Activated CD4-positive, alpha-beta T cell treated with anti-CD3 and anti-CD28 coated beads, Interleukin-2, amount 10 ng/mL, durations not matched to agents 24 days and 14 days (primary cell): ENCODE measurements at places on chromosomes 7 and 10.
A peak's percentile ranks its signal among the peaks of the same experiment; 100 is the strongest.

DNA sequence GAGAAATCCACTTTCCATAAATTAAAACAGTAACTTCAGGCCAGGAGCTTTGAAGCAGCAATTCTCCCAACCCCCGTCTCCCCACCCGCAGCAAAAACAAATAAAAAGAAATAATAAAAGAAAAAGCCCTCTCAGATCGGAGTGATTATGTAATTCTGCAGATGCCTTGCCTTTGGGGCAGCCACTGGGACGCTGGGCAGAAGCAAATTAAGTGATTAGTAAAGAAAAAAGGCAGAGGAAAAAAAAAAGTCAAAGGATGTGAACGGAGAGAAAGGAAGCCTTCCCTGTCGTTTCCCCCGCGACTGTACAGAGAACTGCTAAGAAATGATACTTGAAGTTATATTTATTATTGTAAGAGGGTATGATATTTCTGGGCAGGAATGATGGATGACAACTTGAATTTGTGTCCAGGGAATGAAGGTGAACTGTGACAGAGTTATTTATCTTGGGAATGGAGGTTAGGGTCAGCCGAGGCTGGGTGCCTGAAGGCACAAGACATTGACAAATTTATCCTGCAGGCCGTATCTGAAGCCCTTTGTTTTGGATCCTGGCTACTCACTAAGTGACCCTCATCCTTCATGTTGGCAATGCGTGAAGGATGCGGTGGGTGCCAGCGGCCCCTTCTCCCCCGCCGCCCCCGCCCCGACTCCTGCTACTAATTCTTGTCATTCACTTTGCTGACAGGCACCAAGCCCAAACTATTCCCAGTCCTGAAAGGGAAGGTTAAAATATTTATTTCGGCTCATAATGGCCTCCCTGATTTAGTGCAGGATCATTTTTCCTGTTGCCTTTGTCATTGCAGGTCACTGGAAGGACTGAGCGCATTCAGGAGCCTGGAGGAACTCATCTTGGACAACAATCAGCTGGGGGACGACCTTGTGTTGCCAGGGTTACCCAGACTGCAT is 604.0 kb downstream of the LRMDA start:
- H3K4me3 ChIP-seq = no peak overlapping the region
- H3K27ac ChIP-seq = no peak overlapping the region
- no peaks in the 10 kb centered on the region for H3K36me3 ChIP-seq
- no peak for DNase-seq
- no peaks in the 10 kb centered on the region for H3K4me1 ChIP-seq

DNA sequence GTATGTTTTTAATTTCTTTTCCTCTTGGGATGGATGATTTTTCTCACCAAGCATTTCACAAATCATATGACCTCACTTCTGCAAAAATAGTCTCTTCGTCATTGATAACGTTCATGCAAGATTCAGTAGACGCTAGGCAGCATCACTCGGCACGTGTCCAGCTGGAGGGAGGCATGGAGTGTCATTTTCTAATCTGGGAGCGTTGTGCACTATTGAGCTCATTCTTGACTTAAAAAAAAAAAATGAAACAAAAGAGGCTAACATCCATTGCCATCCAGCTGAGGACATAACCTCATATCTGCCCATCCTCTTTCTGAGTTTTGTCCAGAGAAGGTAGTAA is 56.2 kb downstream of the COL17A1 start:
- no peaks in the 10 kb centered on the region for H3K27me3 ChIP-seq
- no peak overlapping the region for H3K27ac ChIP-seq
- peaks cover 25% of the 10 kb centered on the region for H3K36me3 ChIP-seq
- DNase-seq = peak; percentile 22
- H3K4me1 ChIP-seq = peaks cover 2% of the 10 kb centered on the region

- H3K27me3 ChIP-seq = no peaks in the 10 kb centered on the region
- DNase-seq = no peak
- no peak overlapping the region for H3K4me3 ChIP-seq
- H3K27ac ChIP-seq = no peak overlapping the region
- no peaks in the 10 kb centered on the region for H3K4me1 ChIP-seq
- H3K36me3 ChIP-seq = no peaks in the 10 kb centered on the region
Measured at GRCh38 chr10:5529702-5530411, 5.1 kb downstream of the CALML3 start.

DNA sequence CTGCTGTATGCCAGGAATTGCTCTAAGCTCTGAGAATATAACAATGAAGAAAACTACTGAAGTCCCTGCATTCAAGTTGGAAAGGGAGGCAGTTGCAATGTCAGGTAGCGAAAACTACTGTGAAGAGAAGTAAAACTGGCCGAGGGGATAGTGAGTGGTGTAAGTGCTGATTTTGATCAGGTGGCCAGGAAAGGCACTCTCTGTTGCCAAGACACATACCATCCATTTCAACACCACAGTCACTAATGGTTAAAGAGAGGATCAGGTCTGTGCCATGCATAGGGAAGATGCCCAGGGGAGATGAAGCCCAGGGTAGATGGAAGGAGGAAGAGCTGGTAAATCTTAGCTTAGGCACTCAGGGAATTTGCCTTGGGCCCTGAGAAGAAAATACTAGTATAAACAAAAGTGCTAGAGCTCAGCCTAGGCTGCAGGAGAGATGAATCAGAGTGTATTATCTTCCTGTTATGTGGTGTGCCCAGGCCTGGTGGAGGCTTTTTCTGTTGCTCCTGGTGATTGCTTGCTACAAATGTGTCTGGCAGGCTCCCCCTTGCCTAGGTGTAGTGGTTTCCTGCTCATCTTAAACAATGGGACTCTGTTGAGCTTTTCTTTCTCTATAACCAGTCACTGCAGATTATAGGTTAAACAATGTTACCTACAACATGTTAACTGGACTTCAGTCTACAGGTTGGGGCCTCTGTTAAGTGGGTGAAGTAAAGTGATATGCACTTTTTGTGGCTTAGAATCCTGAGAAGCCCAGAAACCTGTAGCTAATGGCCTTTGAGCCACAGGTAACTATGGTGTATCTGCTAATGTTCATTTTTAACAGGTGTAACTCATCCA is 125.5 kb downstream of the LRRC4 start:
- H3K4me1 ChIP-seq = peaks cover 61% of the 10 kb centered on the region
- no peaks in the 10 kb centered on the region for H3K27me3 ChIP-seq
- peak overlapping the region; percentile 74 for H3K27ac ChIP-seq
- DNase-seq = peak; percentile 75
- H3K4me3 ChIP-seq = no peak overlapping the region
- peaks cover 39% of the 10 kb centered on the region for H3K36me3 ChIP-seq

DNA sequence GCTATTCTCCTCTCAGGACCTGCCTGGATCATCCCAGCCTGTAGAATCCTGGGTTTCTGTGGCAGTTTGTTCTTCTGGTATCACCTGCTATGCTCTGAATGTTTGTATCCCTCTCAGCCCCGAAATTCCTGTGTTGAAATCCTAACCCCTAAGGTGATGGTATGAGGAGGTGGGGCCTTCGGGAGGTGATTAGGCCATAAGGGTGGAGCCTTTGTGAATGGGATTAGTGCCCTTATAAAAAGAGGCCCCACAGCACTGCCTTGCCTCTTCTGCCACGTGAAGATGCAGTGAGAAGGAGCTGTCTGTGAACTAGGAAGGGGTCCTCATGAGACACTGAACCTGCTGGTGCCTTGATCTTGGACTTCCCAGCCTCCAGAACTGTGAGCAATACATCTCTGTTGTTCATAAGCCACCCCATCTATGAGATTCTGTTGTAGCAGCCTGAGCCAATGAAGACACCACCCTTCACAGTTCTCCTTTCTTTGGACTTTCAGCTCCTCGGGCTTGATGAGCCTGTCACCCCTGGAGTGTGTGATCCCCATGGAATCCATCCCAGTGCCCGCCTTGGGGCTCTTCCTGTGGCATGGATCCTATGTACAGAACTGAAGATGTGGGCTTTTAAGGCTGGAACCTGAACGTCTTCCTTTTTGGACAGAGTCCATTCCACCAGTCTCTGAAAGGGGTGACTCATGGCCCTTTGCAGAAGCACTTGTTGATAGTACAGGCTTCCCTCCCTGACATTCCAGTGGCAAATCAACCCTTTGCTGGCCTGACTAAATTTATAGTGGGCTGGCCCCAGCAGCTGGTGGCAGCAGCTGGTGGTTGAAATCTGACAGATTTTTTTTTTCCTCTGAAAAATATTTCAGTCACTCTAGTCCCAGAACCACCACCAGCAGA is 138.0 kb downstream of the TACC2 start:
- no peaks in the 10 kb centered on the region for H3K36me3 ChIP-seq
- H3K4me1 ChIP-seq = no peaks in the 10 kb centered on the region
- no peak overlapping the region for H3K27ac ChIP-seq
- no peak for DNase-seq
- no peak overlapping the region for H3K4me3 ChIP-seq

- H3K4me1 ChIP-seq = peaks cover 10% of the 10 kb centered on the region
- DNase-seq = no peak
- H3K27me3 ChIP-seq = peaks cover 35% of the 10 kb centered on the region
Measured at GRCh38 chr10:79042639-79043411, 25.9 kb upstream of the ZMIZ1 start.

GRCh38 chr10:120075349-120075748 is 182.8 kb downstream of the SEC23IP start:
- no peak for DNase-seq
- H3K4me3 ChIP-seq = no peak overlapping the region
- H3K27ac ChIP-seq = no peak overlapping the region
- H3K36me3 ChIP-seq = no peaks in the 10 kb centered on the region
- H3K4me1 ChIP-seq = no peaks in the 10 kb centered on the region

GRCh38 chr7:135710417-135711138 is 17.4 kb downstream of the SLC13A4 start:
- H3K27ac ChIP-seq = no peak overlapping the region
- DNase-seq = peak; percentile 67
- no peak overlapping the region for H3K4me3 ChIP-seq

GRCh38 chr7:137443616-137444015 is 100.1 kb upstream of the PTN start:
- no peaks in the 10 kb centered on the region for H3K4me1 ChIP-seq
- no peak for DNase-seq
- no peak overlapping the region for H3K27ac ChIP-seq
- H3K4me3 ChIP-seq = no peak overlapping the region

DNA sequence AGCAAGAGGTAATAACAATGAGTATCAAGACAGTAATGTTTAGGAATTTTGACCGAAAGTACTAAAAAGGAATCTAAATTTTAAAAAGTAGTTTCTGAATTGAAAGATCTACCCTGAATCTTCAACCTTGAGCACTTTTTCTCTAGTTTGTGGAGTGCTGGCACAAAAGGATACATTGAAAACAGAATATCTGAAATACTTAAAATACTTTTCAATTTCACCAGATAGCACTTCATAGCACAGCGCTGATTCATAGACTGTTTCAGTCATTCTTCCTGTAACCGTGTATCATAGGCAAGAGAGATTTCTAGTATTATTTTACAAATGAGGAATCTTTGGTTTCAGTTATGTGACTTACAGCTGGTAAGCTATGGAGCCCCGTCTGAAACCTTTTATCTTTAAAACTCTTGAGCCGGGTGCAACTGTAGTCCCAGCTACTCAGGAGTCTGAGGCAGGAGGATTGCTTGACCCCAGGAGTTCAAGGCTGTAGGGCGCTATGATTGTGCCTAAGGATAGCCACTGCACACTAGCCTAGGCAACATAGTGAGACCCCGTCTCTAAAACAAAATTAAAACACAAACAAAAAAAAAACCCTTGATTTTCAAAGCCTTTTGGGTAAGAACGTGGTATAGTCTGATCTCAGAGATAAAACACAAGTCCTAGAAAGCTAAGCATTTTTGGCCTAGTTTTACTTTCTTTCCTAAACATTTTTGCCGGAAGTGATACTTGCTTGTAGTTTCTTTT is 35.1 kb downstream of the FHIP2A start:
- H3K4me3 ChIP-seq = peak overlapping the region; percentile 44
- peaks cover 55% of the 10 kb centered on the region for H3K36me3 ChIP-seq
- peak; percentile 59 for DNase-seq

DNA sequence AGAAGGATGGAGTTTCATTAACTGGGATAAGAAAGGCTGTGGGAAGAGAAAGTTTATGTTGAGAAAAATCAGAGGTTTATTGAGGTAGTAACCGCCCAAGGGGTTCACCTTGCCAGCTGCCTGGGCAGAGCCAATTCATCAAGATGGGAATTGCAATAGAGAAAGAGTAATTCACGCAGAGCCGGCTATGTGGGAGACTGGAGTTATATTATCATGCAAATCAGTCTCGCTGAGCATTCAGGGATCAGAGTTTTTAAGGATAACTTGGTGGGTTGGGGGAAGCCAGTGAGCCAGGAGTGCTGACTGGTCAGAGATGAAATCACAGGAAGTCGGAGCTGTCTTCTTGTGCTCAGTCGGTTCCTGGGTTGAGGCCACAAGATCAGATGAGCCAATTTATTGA is 70.6 kb downstream of the MALRD1 start:
- no peak overlapping the region for H3K27ac ChIP-seq
- no peaks in the 10 kb centered on the region for H3K36me3 ChIP-seq
- H3K27me3 ChIP-seq = no peaks in the 10 kb centered on the region
- no peaks in the 10 kb centered on the region for H3K4me1 ChIP-seq

GRCh38 chr10:106655636-106656035 is 508.9 kb downstream of the SORCS1 start:
- no peak overlapping the region for H3K27ac ChIP-seq
- H3K27me3 ChIP-seq = no peaks in the 10 kb centered on the region
- no peaks in the 10 kb centered on the region for H3K36me3 ChIP-seq
- H3K4me1 ChIP-seq = no peaks in the 10 kb centered on the region
- DNase-seq = no peak

- no peak overlapping the region for H3K4me3 ChIP-seq
- H3K36me3 ChIP-seq = no peaks in the 10 kb centered on the region
- H3K27me3 ChIP-seq = no peaks in the 10 kb centered on the region
- no peaks in the 10 kb centered on the region for H3K4me1 ChIP-seq
Measured at GRCh38 chr7:28110427-28111012, 70.1 kb downstream of the JAZF1 start.

DNA sequence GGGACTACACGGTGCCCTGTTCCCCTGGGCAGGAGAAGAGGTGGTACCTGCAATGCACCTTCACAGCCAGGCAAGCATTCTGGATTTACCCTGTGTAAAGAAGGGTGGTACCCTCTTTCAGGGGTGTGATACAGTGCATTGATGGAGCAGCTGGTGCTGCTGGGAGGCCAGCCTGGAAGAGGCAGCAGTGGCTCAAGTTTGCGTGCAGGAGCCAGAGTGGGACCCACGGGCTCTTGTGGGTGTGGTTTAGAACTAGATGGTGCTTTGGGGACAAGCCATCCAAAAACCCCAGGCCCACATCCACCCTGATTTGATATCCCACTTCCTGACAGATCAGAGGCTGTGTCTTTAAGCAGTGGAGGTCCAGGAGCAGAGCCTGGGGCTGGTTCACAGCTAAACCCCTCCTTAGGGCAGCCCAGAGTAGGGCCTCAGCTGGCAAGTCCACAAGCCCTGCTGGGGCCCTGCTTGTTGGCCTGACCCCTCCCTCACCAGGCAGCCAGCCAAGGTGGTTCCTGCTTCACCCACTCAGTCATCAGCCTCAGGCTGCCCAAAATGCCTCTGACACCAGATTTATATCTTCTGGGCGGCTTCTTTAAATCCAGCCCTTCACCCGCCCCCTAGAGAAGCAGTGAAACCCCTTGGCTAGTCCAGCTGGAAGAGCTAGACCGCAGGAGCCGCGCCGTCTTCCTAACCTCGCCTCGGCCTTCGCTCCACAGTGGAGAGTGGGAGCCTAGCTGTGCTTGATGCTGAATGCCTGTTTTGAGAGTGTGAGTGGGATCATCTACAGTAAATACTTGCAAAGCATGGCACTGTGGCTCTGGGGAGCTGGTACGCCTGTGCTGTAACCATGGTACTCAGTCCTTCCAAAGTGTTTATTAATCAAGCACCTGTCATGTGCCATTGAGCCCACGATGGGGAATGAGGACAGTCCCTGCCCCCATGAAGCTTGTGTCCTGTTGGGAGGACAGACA is 1.4 kb upstream of the ASIC3 start:
- peaks cover 3% of the 10 kb centered on the region for H3K36me3 ChIP-seq
- H3K4me1 ChIP-seq = no peaks in the 10 kb centered on the region
